Chondrocyte (in vitro differentiated cells): ENCODE measurements at places on chromosomes 2 and 18.

GRCh38 chr2:101516823-101517690 is 42.1 kb upstream of the RFX8 start:
- DNase-seq = no peak

- DNase-seq = no peak
Measured at GRCh38 chr18:52152036-52152435, 188.0 kb upstream of the DCC start.

GRCh38 chr2:167489325-167489724 is 601.0 kb downstream of the XIRP2 start:
- no peak for DNase-seq

DNA sequence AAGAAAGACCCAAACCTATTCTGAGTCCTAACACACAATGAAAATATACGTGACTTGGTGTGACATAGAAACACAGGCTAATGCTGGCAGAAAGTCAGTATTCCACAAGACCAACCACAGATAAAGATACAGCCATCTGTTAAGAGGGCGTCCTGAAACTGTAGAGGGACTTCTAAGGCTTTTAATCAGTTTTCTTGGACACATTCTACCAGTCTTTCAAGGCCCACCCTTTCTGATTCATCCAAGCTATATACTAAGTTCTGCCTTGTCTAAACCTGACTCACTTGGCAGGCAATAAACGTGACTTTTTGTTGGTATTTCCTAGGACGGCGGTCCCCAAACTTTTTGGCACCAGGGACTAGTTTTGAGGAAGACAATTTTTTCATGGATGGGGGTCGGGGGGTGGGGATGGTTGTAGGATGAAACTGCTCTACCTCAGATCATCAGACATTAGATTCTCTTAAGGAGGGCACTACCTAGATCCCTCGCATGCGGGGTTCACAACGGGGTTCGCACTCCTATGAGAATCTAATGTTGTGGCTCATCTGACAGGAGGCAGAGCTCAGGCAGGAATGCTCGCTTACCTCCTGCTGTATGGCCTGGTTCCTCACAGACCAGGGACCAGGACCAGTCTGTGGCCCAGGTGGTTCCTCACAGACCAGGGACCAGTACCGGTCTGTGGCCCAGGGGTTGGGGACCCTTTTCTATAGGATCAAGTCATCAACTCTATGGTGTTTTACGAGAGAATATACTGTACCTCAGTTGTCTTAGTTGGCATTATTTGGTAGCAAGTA is 61.4 kb downstream of the SP3 start:
- no peak for DNase-seq

DNA sequence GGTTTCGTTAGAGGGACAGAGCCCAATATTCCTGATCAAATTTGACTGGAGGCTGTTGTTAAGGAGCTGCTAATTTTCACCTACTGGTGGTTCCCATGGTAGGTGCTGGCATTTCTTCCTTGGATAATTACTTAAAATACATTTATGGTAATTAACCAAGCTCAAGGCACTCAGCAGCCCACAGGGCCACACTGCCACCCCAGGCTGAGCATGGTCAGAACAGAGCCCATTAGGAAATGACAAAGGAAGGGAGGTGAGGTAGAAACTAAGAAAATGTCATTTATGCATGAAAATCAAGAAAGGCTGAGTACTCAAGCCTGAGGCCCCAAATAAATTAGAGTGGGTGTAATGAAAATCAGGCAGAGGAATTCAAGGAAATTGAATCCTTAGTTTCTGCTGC is 510.2 kb upstream of the GYPC start:
- DNase-seq = no peak

DNA sequence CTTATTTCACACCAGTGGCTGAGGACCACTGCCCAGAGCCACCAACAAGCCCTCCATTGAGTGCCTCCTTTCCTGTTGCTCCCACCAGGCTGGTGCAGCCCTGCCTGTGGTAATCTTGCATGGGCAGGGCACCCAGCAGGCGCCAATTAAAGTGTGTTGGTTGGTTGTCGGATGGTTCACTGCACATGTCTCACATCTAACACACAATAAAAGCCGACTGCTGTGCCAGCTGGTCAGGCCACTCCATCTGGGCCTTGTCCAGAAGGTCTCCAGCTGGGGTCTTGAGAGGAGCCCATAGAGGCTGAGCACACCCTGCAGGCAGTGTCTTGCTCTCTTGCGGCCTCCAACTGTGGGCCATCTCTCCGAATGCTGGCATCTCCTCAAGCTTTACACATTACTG is 494.8 kb upstream of the KLHL29 start:
- DNase-seq = no peak

DNA sequence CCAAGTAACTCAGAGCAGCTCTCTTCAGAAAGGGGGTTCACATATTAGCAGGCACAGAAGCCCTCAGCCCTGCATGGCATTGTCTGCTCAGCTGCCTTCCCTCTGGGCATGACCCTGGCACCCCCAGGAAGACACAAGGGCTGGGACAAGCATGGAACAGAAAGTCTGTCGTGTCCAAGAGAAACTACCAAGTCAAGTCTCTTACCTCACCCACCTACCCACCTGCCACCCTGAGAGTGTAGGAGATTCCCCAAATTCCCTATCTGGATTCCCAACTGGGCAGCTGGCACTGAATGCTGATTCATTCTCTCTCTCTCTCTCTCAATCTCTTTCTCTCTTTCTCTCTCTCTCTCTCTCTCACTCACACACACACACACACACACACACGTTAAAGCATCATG is 21.6 kb downstream of the SMAD7 start:
- no peak for DNase-seq

DNA sequence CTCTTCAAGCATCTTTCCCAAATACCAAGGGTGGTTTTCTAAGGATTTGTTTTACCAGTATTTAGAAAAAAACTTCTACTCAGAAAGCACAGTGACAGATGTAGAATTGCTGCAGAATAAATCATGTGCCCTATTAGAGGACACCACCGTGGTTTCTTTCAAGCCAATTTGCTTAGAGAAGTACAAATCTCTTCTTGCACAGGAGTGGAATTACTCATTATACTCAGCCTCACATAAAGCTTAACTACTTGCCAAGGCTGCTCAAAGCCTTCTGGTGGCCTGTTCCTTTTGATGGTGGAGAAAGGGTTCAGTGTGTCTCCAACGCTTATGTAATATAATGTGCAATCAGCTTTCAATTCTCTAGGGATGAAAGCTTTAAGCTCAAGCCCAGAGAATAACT is 66.5 kb upstream of the CTNNA2 start:
- no peak for DNase-seq

DNA sequence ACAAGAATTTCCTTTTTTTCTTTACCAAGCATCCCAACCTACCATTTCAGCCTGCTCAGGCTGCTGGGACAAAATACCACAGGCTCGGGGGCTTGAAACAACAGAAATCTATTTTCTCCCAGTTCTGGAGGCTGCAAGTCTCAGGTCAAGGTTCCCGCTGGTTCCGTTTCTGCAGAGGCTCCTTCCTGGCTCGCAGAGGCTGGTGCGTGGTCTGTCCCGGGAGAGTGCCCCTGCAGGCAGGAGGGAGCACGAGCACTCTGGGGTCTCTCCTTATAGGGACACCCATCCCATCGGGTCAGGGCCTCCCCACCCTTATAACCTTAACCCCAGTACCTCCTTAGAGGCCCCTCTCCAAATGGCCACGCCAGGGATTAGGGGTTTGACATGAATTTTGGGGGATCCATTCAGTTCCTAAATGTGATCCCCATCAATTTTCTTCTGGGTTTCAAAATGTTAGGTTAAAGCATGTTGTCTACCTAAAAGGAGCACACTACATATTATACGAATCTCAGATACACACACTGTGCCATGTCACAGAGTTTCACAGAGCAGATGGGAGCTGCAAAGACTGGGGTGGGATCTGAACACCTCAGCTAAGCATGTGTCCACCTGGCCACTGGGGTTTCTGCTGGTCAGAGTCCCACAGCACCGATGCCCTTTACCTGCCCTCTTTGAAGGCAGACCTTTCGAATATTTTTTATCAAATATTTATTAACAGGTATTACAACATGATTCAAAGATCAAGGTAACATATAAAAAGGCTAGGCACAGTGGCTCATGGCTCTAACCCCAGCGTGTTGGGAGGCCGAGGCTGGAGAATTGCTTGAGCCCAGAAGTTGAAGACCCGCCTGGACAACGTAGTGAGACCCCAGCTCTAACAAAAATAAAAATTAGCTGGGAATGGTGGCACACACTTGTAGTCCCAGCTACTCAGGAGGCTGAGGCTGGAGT is 17.6 kb upstream of the ADI1 start:
- DNase-seq = no peak

GRCh38 chr2:238859636-238860347 is 11.9 kb downstream of the TWIST2 start:
- DNase-seq = peak; percentile 81

GRCh38 chr2:209208211-209208610 is 215.6 kb upstream of the MAP2 start:
- DNase-seq = no peak

DNA sequence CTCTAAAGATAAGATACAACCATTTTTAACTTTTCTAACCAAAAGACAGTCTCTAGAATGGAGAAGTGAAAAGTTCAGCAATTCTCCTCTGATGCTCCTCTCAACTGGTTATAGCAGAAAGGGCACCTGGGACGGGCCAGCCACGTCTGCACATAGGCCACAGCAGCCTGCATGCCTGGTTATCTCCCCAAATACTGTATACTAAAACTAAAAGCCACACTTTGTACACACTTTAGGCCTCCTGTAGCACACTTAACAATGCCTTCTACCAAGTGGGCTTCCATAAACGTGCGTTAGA is 179.1 kb downstream of the ANKRD44 start:
- DNase-seq = no peak

DNA sequence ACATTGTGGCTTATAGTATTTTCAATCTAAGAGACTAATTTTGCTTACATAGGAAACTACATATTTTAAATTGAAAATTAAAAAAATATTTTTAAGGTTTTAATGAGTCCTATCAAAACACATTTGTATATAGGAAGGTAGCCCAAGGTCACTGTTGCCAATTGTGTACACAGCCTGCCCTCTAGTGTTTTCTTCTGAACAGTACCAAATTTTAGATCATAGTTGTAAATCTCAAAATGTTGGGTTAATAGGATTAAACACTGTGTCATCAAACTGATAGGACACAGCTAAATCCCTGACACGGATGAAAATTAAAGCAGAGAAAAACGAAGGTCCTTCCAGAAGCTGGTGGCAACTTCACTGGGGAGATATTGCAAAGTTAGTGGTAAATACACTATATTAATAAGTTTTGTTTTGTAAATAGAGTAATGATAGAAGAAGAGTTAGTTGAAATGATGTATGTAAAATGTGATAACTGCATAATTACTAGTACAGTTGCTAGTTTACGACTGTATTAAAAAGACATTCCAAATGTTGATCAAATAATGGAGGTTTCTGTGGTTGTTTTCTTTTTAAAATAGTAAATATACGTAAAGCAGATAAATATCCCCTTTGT is 19.7 kb downstream of the CLUL1 start:
- no peak for DNase-seq

DNA sequence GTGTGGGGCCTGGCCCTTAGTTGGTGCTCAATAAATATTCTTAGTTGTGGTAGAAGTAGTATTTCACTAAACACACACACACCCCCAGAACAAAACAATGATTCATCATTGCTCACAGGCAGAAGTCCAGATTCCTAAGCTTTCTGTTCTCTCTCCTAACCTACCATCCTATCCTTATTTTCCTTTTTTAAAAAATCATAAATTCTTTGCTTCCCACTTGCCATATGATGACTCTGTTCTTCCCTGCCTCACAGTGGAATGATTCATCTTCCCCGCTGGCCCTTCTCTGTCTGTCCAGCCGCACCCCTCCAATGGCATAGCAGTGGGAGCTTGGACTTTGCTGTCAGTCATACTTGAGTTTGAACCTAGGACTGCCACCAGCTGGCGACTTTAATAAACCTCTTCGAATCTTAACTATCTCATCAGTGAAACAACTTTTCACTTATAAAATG is 5.2 kb downstream of the EML6 start:
- no peak for DNase-seq

DNA sequence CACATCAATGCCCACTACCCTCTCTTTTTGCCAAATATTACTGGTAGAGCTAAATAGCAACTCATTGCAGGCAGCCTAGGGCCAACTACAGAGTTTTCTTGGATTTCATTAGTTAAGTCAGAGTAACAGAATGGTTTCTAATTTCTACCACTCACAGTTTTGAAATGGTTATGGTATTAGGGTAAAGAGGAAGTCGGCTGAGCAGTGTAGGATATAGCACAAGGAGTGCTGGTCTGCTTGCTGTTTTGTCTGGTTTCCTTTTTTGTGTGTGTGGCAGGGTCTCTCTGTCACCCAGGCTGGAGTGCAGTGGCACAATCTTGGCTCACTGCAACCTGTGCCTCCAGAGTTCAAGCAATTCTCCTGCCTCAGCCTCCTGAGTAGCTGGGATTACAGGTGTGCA is 289.2 kb upstream of the CCDC68 start:
- DNase-seq = no peak

GRCh38 chr2:230811508-230811907 is 53.2 kb upstream of the ITM2C start:
- no peak for DNase-seq

DNA sequence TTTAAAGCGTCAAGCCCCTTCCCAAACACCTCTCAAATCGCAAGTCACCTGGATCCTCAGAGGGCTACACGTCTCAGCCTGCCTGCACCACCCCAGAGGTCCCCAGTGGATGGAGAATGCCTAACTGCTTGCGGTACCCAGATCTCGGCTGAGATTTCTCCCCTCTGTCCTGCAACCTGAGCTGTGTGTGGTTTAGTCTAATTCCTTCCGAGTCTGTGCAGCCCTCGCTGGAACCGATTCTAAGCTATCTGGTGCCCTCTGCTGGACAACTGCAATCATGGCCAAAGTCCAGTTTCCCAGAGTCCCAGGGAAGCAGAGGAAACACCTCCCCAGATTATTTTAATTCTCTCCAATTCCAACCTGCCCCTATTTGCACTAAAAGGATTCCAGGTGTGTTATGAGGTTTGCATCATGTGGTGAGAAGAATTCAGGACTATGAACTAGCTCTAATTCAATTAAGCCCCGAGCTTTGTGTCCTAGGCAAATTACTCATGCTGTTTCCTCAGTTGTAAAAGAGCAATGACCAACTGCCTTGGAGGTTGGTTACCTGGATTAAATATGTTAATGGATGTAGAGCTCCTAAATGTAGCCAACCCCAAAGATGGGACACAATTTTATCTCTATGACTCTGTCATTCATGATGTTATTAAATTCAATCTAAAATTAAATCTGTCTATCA is 276.1 kb upstream of the NCKAP5 start:
- DNase-seq = no peak

- DNase-seq = no peak
Measured at GRCh38 chr18:79739440-79739778, 58.3 kb upstream of the KCNG2 start.

DNA sequence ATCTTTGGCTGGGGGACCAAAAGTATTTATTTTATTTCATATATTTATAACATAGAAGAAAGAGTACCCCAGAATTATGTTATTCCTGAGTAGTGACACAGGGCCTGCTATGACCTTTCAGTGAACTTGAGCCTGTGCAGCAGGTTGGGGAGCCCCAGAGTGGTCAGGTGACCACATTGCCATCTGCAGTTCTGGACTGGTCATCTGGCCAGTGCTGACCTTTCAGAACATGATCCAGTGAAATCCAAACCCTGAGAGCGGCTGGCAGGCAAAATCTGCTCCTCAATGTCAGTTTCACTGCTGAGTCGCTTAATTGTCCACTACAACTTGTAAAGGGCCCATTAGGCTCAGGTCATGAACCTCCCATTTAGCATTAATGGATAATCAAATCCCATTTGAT is 336.7 kb upstream of the KCNH7 start:
- no peak for DNase-seq
